Bronchus fibroblast of lung (primary cell): ENCODE measurements at places on chromosomes 1 and 21. TPM values are rescaled to one million over a fixed set of nuclear protein-coding genes. Genes with fewer than 3 reads are reported as not detected.

MMP23B gene
- 10.3 and 10.4 TPM in 2 replicates for total RNA-seq

ECM1 gene
- total RNA-seq: 44.2 and 44.6 TPM in 2 replicates

CYP4A11 gene
- not detected in 2 replicates for total RNA-seq

LCE6A gene
- not detected in 2 replicates for total RNA-seq

RPS6KC1 gene
- 7.7 and 8.8 TPM in 2 replicates for total RNA-seq

TMCC2 gene
- 2.4 and 3.4 TPM in 2 replicates for total RNA-seq

CLCA1 gene
- not detected in 2 replicates for total RNA-seq

C1orf94 gene
- total RNA-seq: not detected in 2 replicates

SPRR1A gene
- not detected in 2 replicates for total RNA-seq

GPATCH3 gene
- 7.4 and 11.7 TPM in 2 replicates for total RNA-seq

PTCH2 gene
- total RNA-seq: under 0.01 and 0.15 TPM in 2 replicates

LIPI gene
- total RNA-seq: not detected in 2 replicates

GBP2 gene
- total RNA-seq: 1.9 and 2.5 TPM in 2 replicates
